Stimulated activated CD8-positive, alpha-beta memory T cell treated with anti-CD3 and anti-CD28 coated beads, Interleukin-2, amount 100 ng/mL, for 1 hour (primary cell): ENCODE measurements at places on chromosomes 2 and 18.

GRCh38 chr2:48473271-48473670, 56.7 kb upstream of the STON1 start:
- no peak for DNase-seq

GRCh38 chr18:49612515-49613033, 50.7 kb downstream of the LIPG start:
- no peak for DNase-seq

DNA sequence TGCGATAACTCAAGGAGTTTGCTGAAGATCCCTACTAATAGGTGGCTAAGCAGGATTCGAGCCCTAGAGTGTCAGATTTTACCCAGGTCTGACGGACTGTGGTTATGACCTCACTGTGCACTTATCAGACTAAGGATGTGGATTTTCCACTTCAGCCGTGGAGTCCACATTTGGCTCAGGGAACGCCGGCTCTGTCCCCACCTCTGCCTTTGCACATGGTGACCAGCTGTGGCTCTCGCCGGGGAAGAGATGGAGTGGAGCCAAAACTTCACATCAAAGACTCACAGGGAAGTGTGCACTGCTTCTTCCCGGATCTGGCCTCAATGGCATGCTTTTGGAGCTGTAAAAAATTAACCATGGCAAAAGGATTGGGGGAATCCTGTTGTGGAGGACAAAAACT, 249.3 kb upstream of the APCDD1 start:
- DNase-seq: no peak

DNA sequence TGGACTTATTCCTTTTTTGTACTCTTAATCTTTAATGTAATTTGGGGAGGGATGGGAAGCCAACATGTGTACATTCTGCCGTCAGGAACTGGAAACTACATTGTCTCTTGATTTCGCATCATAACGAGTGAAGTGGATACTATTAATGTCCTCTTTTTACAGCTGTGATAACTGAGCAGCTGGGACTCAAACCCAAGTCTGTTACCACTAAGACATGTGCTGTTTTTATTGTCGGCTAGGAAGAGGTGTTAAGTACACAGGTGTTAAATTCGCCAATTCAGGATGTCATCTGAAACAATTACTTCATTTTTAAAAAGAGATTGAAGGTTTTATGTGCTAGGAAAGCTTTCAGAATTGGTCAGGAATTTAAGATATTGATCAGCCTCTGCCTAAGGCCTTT, 6.9 kb downstream of the GMCL1 start:
- DNase-seq: no peak

DNA sequence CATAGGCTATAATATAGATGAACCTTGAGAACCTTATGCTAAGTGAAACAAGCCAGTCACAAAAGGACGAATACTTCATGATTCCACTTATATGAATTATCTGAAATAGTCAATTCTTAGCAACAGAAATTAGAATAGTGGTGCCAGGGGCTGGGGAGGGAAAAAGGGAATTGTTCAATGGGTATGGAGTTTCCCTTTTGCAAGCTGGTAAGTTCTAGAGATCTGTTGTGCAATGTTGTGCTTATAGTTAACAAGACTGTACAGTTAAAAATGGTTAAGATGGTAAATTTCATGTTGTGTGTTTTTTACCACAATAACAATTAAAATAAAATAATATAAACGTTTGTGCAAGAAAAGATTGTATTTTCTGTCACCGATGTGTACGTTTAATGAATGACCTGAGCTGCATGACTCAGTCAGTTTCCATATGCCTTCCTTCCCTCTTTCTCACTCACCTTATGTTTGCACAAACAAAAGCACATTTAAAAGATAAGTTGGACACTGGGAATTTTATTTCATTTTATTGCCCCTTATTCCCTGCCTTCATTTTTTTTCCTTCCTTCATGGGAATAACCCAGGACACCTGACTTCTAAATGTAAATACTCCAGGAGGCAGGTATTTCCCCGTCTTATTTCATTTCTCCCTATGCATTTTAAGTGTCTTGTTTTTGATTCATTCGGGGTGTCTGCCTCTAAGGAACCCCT, 143.7 kb upstream of the TTC39C start:
- DNase-seq: no peak

DNA sequence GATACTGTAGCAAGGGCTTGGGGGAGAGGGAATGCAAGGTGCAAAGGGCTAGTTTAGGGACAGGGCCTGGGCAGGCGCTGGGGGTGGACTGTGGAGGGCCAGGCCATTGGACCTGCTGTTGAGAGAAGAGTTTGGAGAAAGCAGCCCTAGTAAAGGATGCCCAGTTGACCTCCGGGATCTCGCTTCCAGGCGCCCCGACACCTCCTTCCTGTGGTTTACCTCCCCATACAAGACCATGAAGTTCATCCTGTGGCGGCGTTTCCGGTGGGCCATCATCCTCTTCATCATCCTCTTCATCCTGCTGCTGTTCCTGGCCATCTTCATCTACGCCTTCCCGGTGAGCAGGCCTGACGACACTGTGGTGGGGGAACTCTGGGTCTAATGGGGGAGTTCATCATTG, 229.0 kb downstream of the DYSF start:
- no peak for DNase-seq

DNA sequence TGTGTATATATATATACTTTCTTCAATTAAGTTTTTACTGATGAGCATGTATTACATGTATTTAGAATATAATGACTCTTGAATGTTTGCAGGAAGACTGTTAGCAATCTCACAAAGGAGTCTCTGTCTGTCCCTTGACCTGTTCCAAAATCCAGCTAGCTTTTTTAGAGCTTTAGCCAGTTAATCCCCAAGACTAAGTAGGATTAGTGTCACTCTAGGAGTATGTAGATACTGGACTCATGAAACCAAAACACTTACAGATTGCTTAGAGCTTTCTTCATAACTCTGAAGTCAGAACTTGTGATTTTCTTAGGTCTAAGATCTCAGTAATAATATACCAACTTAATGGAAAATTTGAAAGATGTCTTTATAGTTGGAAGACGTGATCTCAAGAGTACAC, 2.2 kb downstream of the UBXN4 start:
- DNase-seq: no peak

- DNase-seq: no peak
Measured at GRCh38 chr2:9030841-9031240, 27.4 kb upstream of the MBOAT2 start.

GRCh38 chr2:186256540-186256939, 229.5 kb upstream of the ZC3H15 start:
- DNase-seq: no peak

GRCh38 chr2:68767996-68768395, 33.4 kb downstream of the ARHGAP25 start:
- DNase-seq: no peak

DNA sequence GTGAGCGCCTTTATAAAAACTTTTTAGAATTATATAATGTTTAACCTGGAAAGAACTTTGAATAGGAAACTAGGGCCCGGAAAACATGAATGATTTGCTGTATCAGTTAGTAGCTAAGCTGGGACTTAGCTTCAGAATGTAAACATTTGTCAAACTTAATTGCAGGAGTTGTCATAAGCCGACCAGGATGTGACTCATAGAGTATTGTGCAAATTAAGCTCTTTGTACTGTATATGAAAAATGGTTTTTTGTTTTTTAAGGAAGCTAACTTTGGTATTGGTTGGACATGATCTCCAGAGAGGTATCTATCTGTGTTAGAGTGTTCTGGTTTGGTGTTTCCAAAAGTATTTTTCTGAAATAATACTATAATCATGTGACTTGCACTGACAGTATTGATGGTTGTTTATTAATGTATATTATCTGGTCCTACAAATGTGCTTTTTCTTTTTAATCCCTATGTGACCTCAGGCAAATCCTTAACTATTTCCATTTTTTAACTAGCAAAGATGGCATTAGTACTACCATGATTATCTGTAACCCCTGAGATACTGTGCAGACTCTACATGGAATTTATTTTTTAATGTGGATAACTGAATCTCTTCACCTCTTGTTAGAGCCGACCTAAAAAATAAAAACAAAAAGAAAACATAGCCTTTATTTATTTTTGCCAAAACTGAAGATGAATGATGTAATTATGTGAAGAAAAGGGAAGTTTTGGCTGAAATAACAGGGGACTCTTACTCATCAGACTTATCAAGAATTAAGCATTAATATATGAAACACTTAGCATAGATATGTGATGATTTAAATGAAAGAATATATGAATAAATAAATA, 11.7 kb downstream of the YIPF4 start:
- DNase-seq: no peak

GRCh38 chr18:62621546-62621945, 93.8 kb upstream of the PHLPP1 start:
- no peak for DNase-seq

DNA sequence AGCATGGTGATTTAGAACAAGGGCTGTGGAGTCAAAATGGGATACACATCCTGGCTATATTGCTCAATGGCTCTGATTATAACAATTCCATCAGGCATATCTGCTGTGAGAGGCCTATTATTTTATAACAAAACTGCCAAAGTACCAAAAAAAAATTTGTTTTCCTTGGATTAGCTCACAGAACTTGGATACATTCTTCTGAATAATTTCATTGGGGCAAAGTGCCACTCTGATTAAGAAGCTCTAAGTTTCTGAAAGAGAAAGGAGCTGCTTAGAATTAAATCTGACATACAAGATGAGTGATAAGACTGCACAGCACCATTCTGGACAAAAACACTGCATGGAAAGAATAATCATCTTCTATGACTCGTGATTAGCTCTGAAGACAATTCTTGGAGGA, 85.7 kb downstream of the SMC6 start:
- DNase-seq: no peak

GRCh38 chr2:55524884-55525437, 5.4 kb downstream of the CFAP36 start:
- DNase-seq: no peak

GRCh38 chr2:112614201-112614840, 29.9 kb downstream of the CHCHD5 start:
- no peak for DNase-seq

GRCh38 chr2:22521620-22522019, 863.4 kb upstream of the KLHL29 start:
- no peak for DNase-seq

- no peak for DNase-seq
Measured at GRCh38 chr2:227642656-227643055, 23.9 kb upstream of the SCYGR5 start.

DNA sequence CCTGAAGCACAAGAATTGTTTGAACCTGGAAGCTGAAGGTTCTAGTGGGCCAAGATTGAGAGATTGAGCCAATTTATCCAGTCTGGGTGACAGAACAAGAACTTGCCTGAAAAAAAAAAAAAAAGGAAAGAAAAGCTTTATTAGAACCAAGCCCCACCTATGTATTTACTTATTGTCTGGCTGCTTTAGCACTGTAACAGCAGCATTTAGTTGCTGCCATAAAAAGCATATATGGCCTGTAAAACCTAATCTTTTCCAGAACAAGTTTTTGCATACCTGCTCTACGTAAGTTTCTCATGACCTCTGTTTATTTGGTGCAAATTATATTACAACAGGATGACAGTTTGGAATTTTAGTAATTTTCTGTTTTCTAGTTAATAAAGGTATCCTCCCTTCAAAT, 1565.6 kb upstream of the LRRTM1 start:
- no peak for DNase-seq

DNA sequence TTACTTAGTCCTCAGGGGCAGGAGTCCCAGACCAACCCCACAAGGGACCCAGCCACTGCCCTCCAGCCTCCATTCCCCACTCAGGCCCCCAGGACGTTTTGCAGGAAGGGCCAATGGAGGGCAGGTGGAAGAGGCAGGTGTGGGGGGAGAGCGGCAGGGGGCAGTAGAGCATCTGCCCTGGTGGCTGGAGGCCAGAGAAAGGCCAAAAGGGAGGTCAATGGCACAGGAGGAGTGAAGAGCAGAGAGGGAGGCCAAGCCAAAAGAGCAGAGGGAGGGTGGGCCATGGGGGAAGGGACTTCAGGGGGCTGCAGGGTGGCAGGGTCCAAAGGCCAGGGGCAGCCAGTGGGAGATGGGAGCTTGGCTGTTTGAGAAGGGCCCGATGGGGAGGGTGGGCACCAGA, 17.3 kb upstream of the GPR55 start:
- no peak for DNase-seq

GRCh38 chr18:61850756-61851155, 42.1 kb downstream of the RNF152 start:
- DNase-seq: no peak

- DNase-seq: no peak
Measured at GRCh38 chr2:25014631-25015030, 27.2 kb upstream of the EFR3B start.
